ENCODE measurements at places on chromosomes 7 and 10.
A peak's percentile ranks its signal among the peaks of the same experiment; 100 is the strongest.

DNA sequence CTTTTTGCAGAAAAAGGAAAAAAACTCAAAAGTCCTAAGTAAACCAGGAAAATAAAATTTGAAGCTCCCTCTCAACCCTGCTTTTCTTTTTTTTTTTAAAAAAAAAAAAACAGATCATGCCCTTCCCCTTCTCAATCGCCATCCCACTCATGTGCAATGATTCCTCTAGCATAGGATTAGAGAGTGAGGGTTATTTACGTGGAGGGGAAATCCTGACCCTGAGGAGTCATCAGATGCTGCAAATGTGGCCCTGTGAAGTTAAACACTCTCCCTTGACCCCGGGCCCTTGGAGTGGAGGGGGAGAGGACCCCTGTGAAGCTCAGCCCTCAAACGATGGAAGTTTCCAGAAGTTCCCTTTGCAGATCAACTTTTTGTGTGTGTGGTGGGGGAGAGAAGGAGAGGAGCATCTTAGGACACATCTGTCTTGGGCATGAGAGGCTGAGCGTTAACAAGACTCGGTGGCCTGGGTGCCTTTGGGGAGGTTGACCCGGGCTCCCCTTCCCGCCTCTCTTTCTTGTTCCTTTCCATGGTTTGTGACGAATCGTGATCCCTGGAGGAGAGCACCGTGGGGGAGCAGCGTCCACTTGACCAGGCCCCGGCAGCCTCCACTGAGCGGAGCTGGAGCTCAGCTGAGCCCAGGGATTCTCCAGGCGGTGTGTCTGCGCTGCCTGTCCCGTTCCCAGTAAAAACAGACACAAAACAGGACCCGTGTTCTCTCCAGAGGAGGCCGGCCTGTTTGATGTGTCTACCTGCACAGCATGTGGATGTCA is 1.5 kb upstream of the SHH start:
- DNase-seq: no peak

- peak; percentile 28 for DNase-seq
Observed at GRCh38 chr10:4243651-4244050, 458.6 kb upstream of the KLF6 start.

DNA sequence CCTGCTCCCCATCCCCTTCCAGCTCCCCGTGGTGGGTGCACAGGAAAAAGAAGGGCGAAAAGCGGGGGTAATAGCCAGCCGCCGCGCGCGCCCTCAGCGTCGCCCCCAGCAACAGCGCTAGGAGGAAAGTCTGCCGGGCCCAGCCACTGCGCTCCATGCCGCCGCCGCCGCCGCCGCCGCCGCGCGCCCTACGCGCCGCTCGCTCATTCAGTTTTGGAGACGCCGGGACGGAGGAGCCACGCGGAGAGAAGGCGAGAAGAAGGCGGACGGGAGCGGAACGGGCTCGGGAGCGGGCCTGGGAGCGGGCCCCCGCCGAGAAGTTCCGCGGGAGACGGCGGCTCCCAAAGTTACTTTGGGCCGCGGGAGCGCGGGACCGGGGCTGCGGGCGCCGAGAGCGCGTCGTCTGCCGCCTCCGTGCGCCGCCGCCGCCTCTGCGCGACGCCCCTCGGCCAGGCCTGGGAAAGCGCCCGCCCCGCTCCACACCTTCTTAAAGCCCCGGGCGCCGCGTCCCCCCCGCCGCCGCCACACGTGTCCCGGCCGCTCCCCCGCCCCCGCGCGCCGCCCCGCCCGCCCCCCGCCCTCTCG is at the start of gene RELN:
RELN (minus strand) TSS at position 459 of the 585 bp plus-strand sequence; CDS start at position 157, 302 bp downstream.
- DNase-seq: peak; percentile 36

GRCh38 chr10:79136236-79137005 is 67.7 kb downstream of the ZMIZ1 start:
- no peak for DNase-seq

- no peak for DNase-seq
Observed at GRCh38 chr10:73168465-73168803, 515 bp downstream of the FAM149B1 start.

DNA sequence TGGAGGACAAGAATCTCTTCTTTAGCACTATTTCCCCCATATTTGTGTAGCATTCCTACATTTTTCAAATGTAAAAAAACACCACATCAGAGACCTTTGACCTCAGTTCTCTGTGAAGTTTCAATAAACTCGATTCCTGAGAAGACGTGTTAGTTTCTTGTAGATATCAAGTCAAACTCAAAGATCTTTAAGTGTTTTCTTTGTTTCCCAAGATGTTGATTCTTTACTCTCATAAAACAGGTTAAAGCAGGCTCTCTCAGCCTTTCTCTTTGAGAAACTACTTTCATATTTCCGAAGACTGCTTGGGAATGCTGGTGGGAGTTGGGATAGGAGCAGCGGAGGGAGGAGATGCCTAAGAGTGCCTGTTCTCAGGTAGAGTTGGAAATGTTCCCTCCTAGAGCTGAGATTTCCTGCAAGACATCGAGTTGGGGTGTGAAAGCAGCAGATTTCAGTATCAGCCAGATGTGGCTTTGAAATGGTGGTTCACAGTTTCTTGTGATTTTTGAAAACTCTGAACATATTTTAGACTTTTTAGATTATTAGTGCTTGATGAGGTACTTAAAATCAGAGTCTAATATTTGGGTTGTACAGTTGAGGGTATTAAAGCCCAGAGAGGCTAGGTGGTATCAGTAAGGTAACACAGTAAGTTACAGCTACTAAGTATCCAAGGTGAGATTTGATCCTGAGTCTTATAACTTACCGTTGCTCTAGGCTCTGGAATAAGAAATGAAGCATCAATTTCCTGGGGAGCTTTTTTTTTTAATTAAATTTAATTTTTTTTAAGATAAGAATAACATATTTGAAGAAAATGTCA is 13.9 kb downstream of the ADK start:
- no peak for DNase-seq

- no peak for DNase-seq
Observed at GRCh38 chr7:2255145-2256139, 13.4 kb downstream of the NUDT1 start.

GRCh38 chr10:126397156-126397555 is 8.9 kb upstream of the ADAM12 start:
- no peak for DNase-seq

DNA sequence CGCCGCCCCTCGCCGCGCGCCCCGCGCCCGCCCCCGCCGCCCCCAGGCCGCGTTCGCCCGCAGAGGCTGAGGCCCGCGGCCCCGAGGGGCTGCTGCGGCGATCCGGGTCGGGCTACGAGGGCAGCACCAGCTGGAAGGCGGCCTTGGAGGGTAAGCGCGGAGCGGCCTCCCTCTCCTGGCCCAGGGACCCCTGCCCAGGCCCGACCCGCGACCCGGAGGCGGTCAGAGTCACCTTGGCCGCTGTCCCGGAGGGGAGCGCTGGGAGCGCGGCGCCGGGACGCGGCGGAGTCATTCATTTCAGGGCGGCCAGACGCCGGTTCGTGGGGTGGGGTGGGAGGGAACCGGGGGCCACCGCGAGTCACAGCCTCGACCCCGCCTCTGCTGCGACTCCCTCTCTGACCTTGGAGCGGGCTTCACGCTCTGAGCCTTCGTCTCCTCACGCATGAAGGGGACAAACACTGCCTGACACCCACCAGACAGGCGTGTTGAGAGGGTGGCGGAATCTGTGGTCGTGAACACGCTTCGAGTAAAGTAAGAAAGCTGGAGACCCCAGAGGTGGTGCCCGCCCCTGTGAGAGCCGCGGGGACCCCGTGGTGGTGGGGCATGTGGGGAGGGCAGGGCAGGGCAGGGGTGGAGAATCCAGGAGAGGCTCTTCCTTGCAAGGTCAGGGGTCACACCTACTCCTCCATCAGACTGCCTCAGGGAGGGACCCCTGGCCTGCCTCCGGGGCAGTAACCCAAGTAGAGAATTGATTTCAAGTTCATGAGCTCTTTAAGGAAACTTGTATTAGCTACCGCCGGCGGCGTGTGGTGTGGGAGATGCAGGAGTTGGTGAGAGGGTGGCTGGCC is 707 bp downstream of the CLEC2L start:
- no peak for DNase-seq

- no peak for DNase-seq
Observed at GRCh38 chr10:3068968-3069737, 1.8 kb downstream of the PFKP start.

DNA sequence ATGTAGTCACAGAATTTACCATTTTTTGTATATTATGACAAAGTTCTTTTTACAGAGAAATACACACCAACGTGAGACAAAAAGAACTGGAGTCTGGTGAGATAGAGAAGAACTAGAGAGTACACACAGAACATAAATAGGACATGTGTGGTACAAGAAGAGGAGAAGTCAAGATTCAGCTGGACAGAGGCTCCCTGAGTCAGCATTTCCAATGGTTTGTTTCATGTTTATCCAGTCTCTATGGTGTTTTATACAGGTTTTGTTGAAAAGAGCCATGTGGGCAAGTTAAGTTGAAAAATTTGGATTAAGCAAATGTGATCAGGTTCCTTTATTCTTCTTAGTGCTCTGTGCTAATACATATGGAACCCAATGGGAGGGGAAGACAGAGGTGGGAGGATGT is 105.5 kb upstream of the AKR1E2 start:
- DNase-seq: no peak

GRCh38 chr7:29196191-29196590 is 1.6 kb downstream of the CHN2 start:
- no peak for DNase-seq

- peak; percentile 78 for DNase-seq
Observed at GRCh38 chr10:86710987-86711512, 42.7 kb downstream of the LDB3 start.

DNA sequence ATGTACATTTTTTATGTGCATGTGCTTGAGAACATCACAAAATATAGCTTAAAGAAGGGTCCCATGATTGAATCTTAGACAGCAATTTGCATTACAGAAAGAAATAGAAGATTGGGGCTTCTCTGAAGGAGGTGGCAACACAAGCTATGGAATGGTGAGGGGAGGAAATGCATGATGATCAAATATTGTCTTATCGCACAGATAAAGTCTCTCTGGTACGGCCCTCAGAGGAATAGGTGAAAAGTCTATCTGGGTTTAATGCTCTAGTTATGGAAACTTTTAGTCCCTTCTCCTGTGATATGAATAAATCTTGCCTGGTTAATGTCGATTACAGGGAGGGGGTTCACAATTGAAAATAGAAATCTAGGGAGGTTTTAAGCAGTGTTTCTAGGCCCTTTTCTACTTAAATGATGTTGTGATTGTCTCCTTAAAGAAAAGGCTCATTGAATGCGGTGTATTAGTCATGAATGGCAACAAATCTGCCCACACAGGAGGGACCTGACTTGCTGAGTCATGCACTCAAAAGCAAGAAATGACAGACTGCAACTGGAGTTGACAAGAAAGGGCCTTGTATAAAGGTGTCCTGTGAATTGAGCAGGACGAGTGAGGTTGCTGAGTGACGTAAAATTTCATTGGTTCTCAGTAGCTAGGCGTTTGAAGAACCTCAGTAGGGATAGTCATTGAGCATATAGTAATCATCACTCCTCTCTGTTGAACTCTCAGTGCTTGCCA is 133.4 kb upstream of the CSTF2T start:
- DNase-seq: no peak

DNA sequence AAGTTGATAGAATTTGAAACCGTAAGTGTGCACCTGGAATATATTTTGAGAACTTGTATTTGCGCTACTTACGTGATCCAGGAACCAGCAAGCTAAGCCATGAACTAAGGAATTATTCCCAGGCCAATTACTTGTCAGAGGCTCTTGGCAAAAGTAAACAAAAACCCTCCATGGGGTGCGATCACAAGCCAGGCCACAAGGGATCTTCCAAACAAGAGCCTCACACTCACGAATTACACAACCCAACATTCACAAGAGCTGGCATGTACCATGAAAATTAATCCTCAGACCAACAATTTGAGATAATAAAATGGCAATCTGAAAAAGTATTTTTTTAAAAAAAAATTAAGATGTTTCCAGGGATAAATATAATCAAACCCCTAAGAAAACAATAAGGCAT is 467.0 kb upstream of the AKR1E2 start:
- no peak for DNase-seq

DNA sequence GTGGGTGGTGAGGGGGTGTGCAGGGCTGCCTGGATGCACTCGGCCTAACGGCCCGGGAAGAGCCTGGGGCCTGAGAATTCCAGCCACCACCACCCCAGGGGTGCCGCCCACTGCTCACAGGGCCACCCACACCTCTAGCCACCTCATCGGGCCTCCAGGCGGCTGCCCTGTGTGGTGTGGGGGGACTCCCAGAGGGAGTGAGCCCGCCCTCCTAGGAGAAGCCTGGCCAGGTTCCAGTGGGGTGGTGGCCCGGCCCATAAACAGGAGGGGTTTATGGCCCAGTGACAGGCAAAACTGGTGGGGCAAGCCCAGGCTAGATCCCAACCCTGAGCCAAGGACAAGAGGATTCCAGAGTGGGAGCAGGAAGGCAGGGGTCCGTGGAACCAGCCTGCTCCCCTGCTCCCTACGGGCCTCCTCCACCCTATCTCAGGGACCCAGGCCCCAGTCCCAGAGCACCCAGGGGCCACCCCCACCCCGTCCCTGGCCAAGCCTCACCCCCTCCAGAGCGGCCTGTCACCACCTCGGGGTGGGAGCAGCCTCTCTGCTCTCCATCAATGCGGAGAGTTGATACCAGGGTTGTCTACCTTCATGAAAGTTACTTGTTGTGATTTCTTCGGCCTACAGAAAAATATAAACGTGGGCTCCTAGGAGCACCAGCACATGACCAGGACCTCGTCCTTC is 20.2 kb upstream of the PDGFA start:
- DNase-seq: peak; percentile 85

GRCh38 chr10:77392851-77393250 is 244.8 kb downstream of the KCNMA1 start:
- peak; percentile 60 for DNase-seq

DNA sequence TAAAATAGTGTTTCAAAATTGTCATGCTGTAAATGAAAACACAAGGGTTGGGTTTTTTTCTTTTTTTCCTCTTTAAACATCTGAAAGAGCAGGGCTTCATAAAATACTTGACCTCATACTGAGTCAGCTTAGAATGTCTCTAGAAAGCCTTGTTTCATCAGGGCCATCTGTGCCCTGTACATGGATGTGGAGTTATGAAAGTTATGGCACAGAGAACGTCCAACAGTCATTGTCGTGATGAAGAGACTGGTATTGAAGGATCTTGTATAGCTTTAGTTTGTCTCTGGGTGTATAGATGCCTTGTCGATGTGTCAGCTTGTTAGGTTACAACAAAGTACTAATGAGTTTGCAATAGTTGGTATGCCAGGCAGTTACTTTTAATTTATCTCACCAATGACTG is 127.3 kb downstream of the FAM204A start:
- no peak for DNase-seq

- no peak for DNase-seq
Observed at GRCh38 chr7:81264116-81264515, 345.3 kb upstream of the SEMA3C start.
